ENCODE measurements at places on chromosomes 2 and 18.

- no peak for DNase-seq
Observed at GRCh38 chr2:178152033-178152432, 39.8 kb downstream of the RBM45 start.

DNA sequence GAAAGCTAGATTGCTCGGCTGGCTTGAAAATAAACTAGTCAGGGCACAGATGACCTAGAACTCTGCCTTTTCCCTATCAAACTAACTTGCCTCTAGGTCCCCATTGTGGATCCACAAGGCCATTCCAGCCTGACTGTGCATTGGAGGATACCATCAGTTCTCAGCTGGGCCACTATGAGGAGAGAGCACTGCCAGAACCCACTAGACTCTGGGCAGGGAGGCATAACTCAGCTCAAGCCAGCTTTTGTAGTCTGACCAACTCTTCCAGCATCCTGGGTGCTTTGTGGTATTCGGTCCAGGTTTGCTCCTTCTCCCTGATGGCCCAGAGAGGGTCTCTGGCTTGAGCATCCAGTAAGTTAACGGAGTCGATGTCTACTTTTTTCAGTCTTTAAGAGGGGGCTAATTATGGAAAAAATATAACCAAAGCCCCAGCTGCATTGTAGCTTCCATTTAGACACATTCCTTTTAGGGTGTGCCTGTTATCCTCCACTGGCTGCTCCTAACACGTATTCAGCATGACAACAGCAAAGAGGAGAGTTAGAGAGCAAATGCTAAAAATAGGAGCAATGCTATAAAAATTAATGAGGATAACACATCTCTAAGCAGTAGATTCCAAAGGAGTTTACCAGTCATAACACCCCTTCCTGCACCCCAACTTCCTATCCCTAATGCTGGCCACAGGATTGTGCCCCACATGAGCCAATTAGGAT is 15.2 kb downstream of the GKN2 start:
- DNase-seq = no peak

GRCh38 chr18:54916507-54916906 is 42.8 kb downstream of the CCDC68 start:
- DNase-seq = no peak

DNA sequence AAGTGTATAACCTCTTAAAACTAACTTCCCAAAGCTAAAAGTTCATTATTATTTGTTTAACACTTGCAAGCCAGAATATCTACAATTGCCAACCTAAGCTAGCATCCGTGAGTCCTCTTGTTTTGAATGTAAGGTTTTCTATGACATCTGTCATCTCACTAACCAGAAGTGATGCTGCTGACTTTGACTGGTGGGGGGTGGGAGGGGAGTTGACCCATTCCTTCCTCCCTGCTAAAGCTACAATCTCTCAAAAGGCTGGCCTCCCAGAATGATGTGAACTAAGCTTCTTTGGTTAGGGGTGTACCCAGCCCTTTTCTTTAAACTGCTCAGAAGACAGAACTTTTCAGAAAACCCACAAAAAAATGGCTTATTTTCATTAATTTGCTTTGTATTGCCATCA is 280.6 kb downstream of the ZEB2 start:
- DNase-seq = no peak

DNA sequence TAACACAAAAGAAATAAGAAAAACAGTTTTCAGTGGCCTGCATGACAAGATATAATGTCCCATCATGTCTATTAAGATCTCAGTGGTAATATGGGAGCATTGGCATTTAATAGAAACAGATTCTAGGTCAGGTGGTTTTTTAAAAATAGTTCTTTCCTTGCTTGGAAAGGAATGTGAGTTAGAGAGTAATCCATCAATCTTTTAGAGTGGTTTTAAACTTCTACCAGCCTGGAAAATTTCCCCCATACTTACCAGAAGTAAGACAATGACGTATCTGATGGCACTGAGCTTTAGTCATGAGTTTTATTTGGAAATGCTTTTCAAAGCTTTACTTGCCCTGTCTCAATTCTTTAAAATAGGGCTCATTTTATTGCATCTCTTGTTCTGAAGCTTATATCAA is 441.7 kb upstream of the SMIM21 start:
- DNase-seq = no peak

DNA sequence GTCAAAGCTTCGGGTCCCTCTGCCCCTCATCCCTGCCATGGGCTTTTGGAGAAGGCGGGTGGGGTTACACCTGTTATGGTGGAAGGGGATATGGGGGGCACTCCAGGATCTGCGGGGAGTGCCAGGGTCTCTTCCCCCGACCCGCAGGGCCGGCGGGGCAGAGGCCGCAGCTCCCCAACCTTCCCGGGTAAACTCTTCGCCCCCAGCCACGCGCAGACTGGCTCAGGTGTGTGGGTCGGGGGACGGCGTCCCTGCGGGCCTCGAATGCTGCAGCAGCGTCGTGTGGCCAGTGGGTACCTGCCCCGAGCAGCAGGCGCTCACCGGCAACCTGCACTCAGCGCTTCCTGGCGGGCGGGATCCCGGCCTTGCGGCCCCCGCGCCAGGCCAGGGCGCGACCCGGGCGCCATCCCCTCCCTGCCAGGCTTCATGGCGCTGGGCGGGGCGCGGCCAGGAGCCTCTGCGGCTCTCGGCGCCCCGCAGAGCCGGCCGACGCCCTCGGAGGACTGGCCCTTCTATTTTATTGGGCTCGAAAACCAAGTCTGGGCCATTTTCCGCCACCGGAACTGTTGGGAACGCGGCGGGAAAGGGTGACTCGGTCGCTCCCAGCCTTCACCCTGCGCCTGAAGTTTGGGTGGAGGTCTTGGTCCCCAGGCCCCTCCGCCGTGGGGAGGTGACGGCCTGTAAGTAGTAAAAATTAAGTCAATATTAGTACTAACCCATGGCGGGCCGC is 4.5 kb downstream of the GBX2 start:
- no peak for DNase-seq

DNA sequence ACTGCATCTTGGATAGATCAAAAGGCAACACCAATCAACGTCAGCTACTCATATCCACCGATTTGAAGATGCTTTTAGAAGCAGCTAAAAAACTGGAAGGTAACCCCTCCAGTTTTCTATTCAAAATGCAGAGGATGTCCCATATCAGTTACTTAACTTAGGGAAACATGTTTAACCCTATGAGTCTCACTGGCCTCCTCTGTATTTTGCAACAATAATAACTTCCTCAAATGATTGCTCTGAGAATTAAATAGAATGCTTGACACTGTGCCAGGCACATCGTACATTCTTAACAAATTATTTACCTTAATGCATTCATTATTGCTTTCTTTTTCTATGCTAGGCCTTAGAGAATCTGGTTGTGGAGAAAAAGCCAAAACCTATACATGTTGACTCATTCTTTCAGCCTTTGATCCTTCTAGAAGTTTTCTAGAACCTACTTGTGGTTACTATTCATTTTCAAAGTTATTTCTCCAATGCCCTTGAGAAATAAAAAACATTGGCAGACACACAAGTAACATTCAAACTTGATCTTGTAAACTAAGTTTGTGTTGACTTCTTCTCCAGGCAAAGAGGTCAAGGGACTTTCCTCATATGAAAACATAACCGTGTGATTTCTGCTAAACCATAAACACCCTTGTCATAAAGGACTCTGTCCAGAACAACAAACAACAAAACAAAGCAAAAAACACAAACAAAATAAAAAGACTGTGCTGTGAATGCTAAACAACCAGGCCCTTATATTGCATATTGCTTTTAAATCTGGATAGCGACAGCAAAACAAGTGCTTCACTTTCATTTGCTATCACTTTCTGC is 4.6 kb downstream of the DOCK10 start:
- DNase-seq = no peak

- no peak for DNase-seq
Observed at GRCh38 chr2:231246171-231246842, 47.9 kb downstream of the ARMC9 start.

DNA sequence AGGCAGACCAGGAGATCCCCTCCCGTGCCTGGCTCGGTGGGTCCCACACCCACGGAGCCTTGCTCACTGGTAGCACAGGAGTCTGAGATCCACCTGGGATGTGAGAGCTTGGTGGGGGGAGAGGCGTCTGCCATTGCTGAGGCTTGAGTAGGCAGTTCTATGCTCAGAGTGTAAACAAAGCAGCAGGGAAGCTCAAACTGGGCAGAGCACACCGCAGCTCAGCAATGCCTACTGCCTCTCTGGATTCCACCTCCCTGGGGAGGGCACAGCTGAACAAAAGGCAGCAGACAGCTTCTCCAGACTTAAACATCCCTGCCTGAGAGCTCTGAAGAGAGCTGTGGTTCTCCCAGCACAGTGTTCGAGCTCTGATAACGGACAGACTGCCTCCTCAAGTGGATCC is 85.1 kb downstream of the UGP2 start:
- DNase-seq = no peak

DNA sequence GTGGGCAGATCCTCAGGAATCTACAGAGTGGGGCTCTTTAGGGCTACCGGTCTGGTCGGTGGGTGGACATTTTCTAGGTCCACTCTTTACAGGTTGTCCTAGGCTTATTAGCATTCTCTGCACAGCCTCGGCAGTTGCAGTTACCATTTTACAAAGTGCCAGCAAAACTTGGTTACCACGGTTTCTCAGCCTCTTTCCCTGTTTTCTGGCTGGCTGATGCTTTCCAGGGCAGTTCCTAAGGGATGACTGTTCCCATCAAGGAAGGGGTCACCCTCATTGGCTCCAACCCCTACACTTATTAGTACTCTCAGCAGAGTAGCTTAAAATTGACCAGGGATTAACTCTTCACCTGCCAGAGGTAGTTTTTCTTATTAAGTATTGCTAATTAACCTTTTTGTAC is 2.0 kb upstream of the AQP4 start:
- no peak for DNase-seq

- no peak for DNase-seq
Observed at GRCh38 chr18:66156946-66157687, 406.3 kb downstream of the CDH7 start.

GRCh38 chr2:33528441-33528950 is 52.0 kb downstream of the RASGRP3 start:
- DNase-seq = no peak

- DNase-seq = no peak
Observed at GRCh38 chr18:45008694-45009413, 328.2 kb downstream of the SETBP1 start.

GRCh38 chr2:85920810-85921545 is 32.2 kb upstream of the ST3GAL5 start:
- no peak for DNase-seq

- DNase-seq = no peak
Observed at GRCh38 chr2:4272261-4272858, 569.0 kb downstream of the DCDC2C start.

- no peak for DNase-seq
Observed at GRCh38 chr2:140348826-140349225, 1568.6 kb upstream of the NXPH2 start.

DNA sequence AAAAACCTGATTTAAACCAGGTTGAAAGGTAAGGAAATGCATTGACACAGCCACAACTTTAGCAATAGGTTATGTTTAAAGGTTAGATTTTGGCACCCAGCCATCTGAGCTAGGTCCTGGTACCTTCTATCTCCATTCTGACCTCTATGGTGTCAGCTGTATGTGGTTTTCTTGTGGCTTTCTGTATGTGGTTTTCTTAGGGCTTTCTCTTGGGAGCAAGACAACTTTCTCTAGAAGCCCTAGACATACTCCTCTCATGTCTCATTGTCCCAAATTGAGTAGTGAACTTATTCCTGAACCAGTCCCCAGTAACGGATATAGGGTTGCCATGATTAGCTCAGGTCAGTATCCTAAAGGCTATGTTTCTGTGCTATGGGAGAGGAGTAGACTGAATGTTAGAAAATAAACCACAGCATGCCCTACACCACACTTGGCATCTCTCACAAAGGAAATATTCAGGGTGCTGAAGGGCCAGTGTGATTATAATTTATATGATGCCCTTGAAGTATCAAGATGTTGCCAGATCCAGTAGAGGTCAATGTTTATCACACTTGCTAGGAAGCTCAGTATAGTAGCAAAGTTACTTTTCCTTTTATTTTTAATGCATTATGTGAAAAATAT is 176.1 kb downstream of the CAPN13 start:
- DNase-seq = no peak

DNA sequence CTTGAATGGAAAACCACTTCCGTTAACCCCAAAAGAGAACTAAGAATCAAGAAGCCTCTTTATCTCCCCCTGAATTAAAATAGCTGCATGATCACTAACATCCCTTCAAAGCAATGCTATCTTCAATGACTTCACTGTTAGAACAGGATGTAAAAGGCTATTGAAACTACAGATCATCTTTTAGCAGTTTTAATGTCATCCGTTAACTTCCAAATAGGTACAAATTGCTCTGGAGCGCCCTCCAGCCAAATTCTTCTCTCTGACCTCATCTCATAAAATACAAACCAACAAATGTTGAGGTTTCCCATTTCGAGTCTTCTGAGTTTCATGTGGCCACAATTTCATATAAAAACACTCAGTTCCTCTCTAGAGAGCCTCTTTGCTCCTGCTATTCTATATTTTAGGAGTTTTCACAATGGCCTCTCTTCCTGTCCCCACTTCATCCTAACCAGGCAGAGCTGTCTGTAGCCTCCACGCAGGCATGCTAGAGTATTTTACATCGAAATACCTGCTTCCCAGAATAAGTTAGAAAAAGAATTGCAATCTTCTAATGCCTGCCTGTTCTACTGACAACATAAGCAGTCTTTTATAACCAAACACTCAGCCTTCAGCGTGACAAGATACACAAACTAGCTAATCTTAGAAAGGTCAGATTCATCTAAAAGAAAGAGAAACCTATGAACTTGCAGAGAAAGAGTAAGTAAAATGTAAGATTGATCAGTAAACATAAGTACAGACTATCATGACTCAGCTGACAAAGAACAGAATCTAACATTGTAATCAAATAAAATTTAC is 37.9 kb downstream of the B4GALT6 start:
- no peak for DNase-seq

GRCh38 chr2:181984060-181984459 is 1.6 kb upstream of the PPP1R1C start:
- no peak for DNase-seq

DNA sequence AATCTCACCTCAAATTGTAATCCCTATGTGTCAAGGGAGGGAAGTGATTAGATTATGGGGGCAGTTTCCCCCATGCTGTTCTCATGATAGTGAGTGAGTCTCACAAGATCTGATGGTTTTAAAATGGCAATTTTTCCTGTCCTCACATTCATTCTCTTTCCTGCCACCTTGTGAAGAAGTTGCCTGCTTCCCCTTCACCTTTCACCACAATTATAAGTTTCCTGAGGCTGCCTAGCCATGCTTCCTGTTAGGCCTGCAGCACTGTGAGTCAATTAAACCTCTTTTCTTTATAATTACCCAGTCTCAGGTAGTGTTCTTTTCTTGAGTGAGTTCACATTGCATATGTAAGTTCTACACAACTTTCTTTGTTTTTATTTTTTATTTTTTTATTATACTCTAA is 271.5 kb downstream of the EXOC6B start:
- no peak for DNase-seq

GRCh38 chr18:74050807-74051206 is 96.8 kb downstream of the FBXO15 start:
- DNase-seq = no peak

All from pulmonary artery endothelial cell (primary cell).